Type B pancreatic cell (in vitro differentiated cells): ENCODE measurements at places on chromosomes 6 and 20. TPM values are rescaled to one million over a fixed set of nuclear protein-coding genes. Genes with fewer than 3 reads are reported as not detected.

Gene NKAPL
- total RNA-seq = 0.55 TPM in 1 of 2 replicates, not detected in the other

Gene MAP3K4
- 39.1 and 51.6 TPM in 2 replicates for total RNA-seq

Gene OLIG3
- 1.2 and 3.4 TPM in 2 replicates for total RNA-seq

Gene CALHM5
- total RNA-seq = 0.10 and 0.46 TPM in 2 replicates

Gene MKKS
- 16.2 and 19.9 TPM in 2 replicates for total RNA-seq

Gene SPTLC3
- 10.6 and 34.2 TPM in 2 replicates for total RNA-seq

Gene METTL24
- total RNA-seq = 2.0 and 10.0 TPM in 2 replicates

Gene CTSA
- 142 and 174 TPM in 2 replicates for total RNA-seq

Gene LY6G6D
- total RNA-seq = 1.5 TPM in 1 of 2 replicates, not detected in the other

Gene CFAP206
- total RNA-seq = 2.1 and 5.0 TPM in 2 replicates

Gene VSX1
- not detected in 2 replicates for total RNA-seq

Gene NMBR
- total RNA-seq = 0.22 TPM in 1 of 2 replicates, not detected in the other

Gene TPX2
- 45.0 and 130 TPM in 2 replicates for total RNA-seq

Gene ARG1
- total RNA-seq = not detected in 2 replicates

Gene HAO1
- not detected in 2 replicates for total RNA-seq

Gene DNMT3B
- 18.2 and 19.7 TPM in 2 replicates for total RNA-seq

Gene RGS17
- total RNA-seq = 2.3 and 3.7 TPM in 2 replicates

Gene HCK
- not detected in 2 replicates for total RNA-seq

Gene C20orf96
- 12.6 and 27.0 TPM in 2 replicates for total RNA-seq

Gene TCF21
- 0.36 and 1.3 TPM in 2 replicates for total RNA-seq

Gene SRSF12
- total RNA-seq = 3.9 and 10.5 TPM in 2 replicates

Gene SYCP2L
- 4.9 and 6.9 TPM in 2 replicates for total RNA-seq

Gene KCNQ2
- total RNA-seq = 4.4 and 47.3 TPM in 2 replicates

Gene RBPJL
- total RNA-seq = not detected in 2 replicates

Gene OPN5
- 4.6 TPM in 1 of 2 replicates, not detected in the other for total RNA-seq

Gene PTGIS
- total RNA-seq = 4.6 and 33.3 TPM in 2 replicates

Gene ZSWIM1
- 17.1 and 17.3 TPM in 2 replicates for total RNA-seq

Gene EMILIN3
- total RNA-seq = 0.67 and 10.3 TPM in 2 replicates

Gene ESR1
- 0.24 TPM in 2 replicates for total RNA-seq

Gene HLA-DQA1
- total RNA-seq = not detected in 2 replicates

Gene BPI
- 0.17 TPM in 1 of 2 replicates, not detected in the other for total RNA-seq

Gene FHL5
- total RNA-seq = 0.14 and 0.41 TPM in 2 replicates

Gene LGSN
- total RNA-seq = 0.10 TPM in 1 of 2 replicates, not detected in the other

Gene SLC35D3
- 0.41 and 0.50 TPM in 2 replicates for total RNA-seq

Gene NR2E1
- 0.26 TPM in 1 of 2 replicates, not detected in the other for total RNA-seq

Gene HTR1B
- 1.9 and 5.5 TPM in 2 replicates for total RNA-seq

Gene SLPI
- 35.7 and 73.6 TPM in 2 replicates for total RNA-seq

Gene SLC13A3
- 3.2 and 7.9 TPM in 2 replicates for total RNA-seq

Gene PDE10A
- 6.6 and 10.8 TPM in 2 replicates for total RNA-seq

Gene ABHD12
- 68.9 and 94.5 TPM in 2 replicates for total RNA-seq

Gene IP6K3
- total RNA-seq = 0.75 TPM in 1 of 2 replicates, not detected in the other

Gene ANKEF1
- total RNA-seq = 5.9 and 8.1 TPM in 2 replicates
